ENCODE measurements at places on chromosomes 4 and X.
A peak's percentile ranks its signal among the peaks of the same experiment; 100 is the strongest.

DNA sequence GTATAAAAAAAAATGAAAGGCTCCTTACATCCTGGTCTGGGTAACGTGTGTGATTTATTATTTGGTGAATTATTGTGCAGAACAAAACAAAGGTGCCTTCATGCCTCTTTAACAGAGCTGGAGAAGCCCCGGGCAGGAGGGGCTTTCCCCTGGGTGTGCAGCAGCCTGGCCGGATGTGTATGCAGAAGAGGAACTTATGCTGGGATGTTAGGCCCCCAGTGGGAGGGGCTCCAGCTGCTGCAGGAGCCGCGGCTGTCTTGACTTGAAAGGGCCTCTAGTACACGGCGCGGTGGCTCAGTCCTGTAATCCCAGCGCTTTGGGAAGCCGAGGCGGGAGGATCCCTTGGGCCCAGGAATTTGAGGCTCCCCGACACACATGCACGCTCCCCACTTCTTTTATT is 16.0 kb downstream of the CCNQ start:
- DNase-seq = peak; percentile 13

GRCh38 chrX:49199906-49200771 is at the start of gene SYP:
TSS of gene SYP (minus strand) at chrX:49200193. CDS start at chrX:49200186, 7 bp downstream.
- peak; percentile 55 for DNase-seq

- no peak for DNase-seq
These were observed 12.5 kb downstream of the GRXCR1 start for GRCh38 chr4:42904986-42905385.

DNA sequence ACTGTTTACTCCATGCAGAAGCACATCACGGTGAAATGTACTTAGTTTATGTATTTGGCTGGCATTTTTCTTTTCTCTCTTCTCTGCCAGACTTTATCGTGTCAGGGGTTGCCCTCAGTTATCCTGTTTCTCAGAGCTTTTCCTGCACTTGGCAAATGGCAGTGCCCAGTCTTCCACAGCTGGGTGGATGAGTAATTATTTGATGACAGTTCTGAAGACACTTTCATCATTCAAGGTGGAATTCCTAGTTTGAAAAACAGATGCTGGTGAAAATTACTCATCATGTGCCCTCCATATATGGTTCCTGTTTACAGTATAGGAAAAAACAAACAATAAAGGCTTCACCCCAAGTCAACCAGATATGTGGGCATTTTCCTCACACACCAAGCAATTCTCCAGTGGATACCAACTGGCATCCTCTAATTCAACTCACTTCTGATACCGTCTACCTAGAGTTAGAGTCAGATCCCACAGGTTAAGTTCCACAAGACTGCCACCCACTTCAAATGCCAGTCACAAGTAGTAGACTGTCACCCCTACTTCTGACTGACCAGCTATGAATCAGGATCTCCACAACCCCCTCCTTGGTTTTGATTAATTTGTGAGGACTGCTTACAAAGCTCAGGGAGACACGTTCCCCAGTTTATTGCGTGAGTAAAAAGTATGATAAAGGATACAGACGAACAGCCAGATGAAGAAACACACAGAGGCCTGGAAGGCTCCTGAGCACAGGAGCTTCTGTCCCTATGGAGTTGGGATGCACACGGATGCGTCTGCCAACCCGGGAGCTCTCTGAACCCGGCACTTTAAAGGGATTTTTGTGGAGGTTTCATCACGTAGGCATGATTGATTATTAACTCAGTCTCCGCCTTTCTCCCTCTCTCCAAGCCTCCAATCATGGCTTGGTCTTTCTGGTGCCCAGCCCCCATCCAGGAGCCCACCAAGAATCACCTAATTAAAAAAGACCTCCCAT is 72.9 kb downstream of the CLDN34 start:
- no peak for DNase-seq

- no peak for DNase-seq
These were observed 44.9 kb downstream of the JADE1 start for GRCh38 chr4:128854433-128854832.

- no peak for DNase-seq
These were observed 47.2 kb downstream of the ADRA2C start for GRCh38 chr4:3813151-3814052.

GRCh38 chr4:24796620-24797019 is 1.2 kb downstream of the SOD3 start:
- no peak for DNase-seq

GRCh38 chr4:15754323-15754722 is 23.8 kb upstream of the CD38 start:
- no peak for DNase-seq

Data from NCI-H526 treated with DMSO at 0.1 percent for 48 hours (cell line).